Activated CD8-positive, alpha-beta memory T cell treated with anti-CD3 and anti-CD28 coated beads, Interleukin-2, amount 50 U/mL, for 48 hours (primary cell): ENCODE measurements at places on chromosomes 13 and 19.

DNA sequence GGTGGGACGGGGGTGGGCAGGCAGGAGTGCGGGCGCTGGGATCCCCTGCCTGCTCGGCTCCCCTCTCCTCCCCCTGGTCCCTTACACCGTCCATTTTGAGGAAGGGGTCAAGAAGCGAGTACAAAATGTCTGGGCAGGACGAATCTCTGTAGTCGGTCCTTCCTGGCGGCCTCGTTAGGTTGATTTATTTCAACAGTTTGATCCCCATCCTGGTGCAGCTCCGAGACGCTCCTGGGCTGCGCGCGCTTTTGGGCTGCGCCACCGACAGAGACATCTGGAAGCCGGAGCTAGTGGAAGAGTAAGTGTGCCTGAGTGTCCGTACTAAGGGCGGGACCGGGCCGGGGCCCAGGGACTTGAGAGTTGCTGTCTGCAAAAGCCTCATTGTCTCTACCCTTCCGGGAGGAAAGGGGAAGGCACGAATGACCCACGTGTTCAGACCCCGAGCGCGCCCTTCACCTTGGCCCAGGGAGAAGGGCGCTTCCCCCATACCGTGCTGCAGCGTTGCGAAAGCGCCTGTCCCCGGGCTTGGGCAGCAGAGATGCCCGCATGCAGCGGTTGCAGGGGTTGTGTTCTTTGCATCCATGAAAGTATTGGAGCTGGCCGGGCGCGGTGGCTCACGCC is 1.8 kb downstream of the ZNF114 start:
- peak; percentile 67 for DNase-seq

- peak; percentile 73 for DNase-seq
Measured at GRCh38 chr19:53868091-53868891, 608 bp downstream of the MYADM start.

DNA sequence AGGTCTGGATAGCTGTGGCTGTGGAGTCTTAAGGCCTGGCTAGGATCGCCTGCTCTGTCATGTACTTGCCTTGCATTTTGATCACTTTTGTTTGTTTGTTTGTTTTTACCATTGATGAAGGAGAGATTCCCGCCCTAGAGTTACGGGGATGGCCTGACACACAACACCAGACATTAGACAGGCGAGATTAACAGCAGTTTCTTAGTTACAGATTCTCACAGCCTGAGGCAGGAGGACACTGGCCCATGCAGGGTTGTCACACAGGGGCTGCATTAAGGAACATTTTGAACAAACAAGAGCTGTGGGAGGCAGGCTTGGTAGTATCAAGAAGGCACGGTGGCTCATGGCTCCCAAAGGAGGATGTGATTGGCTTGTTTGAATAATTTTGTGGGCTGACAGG is 291.8 kb downstream of the HS6ST3 start:
- DNase-seq: no peak

- no peak for DNase-seq
Measured at GRCh38 chr13:107845911-107846310, 369.4 kb downstream of the LIG4 start.

DNA sequence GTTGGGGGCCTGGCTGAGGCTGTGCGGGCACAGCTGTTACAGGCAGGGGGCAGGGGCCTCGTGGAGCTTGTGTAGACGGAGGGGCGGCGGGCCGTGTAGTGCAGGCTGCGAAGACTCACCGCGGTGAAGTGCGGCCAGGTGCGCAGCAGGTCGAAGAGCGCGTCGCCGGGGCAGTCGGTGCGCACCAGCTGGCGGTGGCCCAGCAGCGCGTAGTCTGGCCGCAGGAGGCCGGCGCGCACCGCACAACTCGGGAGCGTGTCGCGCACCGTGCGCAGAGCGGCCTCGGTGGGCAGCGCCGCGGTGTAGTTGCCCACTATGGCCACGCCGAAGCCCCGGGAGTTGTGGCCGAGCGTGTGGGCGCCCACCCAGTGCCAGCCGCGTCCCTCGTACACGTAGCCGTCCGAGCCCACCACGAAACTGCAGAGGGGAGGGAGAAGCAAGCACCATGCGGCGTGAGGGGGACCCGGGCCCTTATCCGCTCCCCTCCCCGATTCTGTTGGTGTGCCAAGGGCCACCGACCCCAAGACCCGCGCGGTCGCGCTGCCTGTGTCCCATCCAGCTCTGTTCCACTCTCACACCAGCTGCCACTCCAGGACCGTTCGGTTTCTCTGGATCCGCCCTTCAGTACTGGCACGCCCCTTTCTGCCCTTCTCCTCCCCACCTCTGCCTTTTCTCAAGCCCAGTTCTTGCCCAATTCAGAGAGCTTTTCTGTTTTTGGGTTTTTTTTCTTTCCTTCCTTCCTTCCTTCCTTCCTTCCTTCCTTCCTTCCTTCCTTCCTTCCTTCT is 5.4 kb upstream of the RASAL3 start:
- DNase-seq: no peak

- no peak for DNase-seq
Measured at GRCh38 chr13:30934381-30934780, 1.9 kb downstream of the TEX26 start.

DNA sequence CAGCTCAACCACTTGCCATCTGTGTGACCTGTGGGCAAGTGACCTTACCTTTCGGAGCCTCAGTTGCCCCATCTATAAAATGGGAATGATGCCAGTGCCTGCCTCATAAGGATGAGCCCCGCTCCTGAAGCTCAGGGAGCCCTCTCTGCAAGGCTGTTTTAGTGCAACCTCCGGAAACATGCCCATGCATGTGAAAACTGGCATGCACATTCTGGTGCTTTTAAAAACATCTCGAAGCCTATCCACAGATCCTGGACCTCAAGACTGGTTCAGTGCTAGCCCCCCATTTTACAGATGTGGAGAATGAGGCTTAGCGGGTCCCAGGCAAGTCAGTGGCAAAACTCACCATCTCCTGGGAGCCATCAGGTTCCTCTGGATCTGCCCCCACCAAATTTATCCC is 5.6 kb downstream of the CADM4 start:
- DNase-seq: no peak
